Natural killer cell treated with Interleukin-12 subunit alpha and Interleukin-12 subunit beta and Interleukin-15 and Interleukin-18, amount 100 ng/mL, for 72 hours (primary cell): ENCODE measurements at places on chromosomes 12 and 14. TPM values are rescaled to one million over a fixed set of nuclear protein-coding genes. Genes with fewer than 3 reads are reported as not detected.

DNA sequence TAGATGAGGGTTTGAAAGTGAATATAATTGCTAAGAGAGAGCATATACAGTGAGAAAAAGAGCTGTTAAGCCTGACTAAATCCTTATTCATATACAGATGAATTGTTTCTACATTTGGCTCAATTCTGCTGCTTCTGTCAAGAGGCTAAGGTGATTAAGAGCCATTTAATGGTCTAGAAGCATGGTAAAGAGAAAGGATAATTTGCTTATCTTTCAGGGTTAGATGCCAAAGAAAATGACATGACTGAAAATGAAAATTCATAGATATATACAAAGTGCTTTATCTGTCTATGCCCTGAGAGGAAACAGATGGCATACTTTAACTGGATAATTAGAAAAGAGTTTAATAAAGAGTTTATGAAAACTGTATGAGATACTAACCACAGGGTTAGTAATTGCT, 834.9 kb downstream of the SLC6A15 start:
- no peak for DNase-seq

DNA sequence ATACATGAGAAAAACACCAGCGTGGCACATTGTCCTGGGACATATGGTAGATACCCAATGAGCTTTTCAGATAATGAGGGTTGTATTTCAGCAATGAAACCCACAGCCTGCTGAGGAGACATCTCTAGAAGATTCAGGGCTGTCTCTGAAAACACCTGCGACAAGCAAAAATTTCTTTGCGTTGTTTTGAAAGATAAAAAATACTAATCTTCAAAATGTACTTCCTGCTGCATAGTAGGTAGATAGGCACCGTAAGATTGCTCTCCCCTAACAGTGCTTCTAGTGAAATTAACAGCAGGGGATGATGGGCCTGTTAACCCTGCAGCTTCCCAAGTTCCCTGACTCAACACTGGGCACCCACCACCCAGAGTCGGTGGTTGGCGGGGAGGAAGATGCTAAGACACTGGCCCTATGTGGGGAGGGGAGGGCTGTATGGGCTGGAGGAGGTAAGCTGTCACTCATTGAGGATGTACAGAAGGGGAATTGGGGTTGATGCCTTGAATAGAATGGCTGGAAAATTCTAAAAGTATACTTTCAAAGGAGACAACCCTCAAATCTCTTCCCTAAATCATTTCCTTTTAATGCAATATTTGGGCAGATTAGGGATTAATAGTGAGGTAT, 20.0 kb downstream of the ZFP36L1 start:
- DNase-seq = no peak

DNA sequence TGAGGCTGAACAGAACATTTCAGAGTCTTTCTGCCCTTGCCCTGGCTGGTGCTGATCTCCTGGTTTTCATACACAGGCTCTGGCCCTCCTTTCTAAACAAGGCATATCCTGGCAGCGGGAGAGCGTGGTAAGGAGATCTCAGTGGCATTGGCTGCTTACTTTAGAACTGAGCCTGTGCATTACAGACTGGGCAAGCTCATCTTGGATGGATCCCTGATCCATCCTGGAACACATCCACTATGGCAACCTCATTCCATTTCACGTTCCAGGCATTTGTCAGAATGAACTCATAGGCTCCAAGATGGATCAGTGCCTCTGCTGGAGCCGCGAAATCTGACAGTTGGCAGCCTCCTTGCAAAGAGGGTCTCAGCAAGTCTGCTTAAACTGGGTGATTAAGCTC, 224.5 kb upstream of the PELI2 start:
- no peak for DNase-seq

- no peak for DNase-seq
Measured at GRCh38 chr14:93787465-93788292, 606 bp downstream of the PRIMA1 start.

DNA sequence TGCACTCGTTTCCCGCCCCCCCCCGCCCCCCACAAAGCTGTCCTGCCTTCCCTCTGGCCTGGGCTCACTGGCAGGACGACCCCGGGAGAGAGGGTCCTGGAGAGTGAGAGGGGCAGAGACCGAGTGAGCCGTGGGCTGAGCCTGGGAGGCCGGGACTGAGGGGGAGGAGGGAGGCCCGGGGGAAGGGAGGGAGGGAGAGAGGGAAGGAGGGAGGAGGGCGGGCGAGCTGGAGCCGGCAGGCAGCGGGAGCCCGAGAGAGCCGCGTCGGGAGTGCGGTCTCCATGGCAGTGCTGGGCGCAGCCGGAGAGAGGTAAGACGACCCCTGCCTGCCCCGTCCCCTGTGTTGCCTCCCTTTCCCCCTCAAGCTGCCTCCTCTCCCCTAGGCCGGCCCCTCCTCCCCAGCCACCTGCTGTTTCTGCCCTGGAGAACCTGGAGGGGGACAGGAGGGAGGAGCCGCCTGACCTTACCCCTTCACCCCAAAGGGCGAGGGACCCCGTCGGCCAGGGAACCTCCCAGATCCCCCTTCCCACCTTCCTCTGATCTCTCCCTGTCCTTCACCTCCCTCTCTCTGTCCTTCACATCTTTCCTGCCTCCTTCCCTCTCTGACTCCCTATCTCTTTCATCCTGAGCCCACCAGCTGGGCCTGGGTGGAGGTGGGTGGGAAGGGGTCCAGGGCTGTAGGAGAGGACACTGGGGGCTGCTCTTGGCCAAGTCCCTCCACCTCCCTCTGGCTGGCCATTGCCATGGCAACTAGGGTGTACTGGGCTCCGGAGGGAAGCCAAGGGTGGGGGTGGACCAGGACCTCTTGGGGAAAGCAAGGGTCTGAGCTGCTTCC, at the start of gene GPR162:
Gene GPR162 (plus strand): TSS at position 231 of the 835 bp plus-strand sequence. CDS start 2,078 bp downstream, outside the sequence.
- DNase-seq = no peak

DNA sequence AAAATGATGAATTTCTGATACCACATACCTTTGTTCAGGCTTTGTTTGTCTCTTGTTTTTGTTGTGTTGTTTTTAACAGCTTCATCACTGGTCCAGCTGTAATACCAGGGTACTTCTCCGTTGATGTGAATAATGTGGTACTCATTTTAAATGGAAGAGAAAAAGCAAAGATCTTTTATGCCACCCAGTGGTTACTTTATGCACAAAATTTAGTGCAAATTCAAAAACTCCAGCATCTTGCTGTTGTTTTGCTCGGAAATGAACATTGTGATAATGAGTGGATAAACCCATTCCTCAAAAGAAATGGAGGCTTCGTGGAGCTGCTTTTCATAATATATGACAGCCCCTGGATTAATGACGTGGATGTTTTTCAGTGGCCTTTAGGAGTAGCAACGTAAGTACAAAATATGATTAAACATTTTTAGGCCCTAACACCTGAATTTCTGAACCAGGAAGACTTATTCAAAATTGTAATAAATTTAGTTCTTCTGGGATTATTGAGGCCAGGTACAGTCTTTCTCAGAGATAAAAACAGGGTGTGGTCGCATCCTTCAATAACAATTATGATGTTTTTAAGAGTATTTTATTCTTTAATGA, 22.4 kb downstream of the RXYLT1 start:
- no peak for DNase-seq

- DNase-seq = no peak
Measured at GRCh38 chr12:117878605-117879004, 90.2 kb downstream of the KSR2 start.

- DNase-seq = no peak
Measured at GRCh38 chr12:59452746-59453145, 143.1 kb upstream of the SLC16A7 start.

GRCh38 chr14:51926449-51926848, 62.9 kb upstream of the RTRAF start:
- DNase-seq = no peak

GRCh38 chr12:107983756-107984472, 145.2 kb upstream of the WSCD2 start:
- no peak for DNase-seq

DNA sequence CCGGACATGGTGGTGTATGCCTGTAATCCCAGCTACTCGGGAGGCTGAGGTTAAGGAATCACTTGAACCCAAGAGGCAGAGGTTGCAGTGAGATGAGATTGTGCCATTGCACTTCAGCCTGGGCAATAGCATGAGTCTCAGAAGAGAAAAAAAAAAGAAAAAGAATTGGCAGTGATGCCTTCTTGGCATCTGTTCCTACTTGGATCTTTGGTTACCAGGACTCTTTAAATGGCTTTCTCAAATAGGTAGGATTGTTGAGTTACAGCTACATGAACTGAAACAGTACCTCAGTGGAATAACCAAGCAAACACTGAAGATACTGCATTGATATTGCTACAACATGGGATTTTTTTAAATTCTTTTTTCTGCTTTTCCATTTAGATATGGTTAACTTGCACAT, 136.8 kb downstream of the SAMD4A start:
- no peak for DNase-seq

SPATA7 gene
- 3.1 TPM for total RNA-seq

LHX5 gene
- not detected for total RNA-seq

LIN7A gene
- total RNA-seq = 0.75 TPM

A2M gene
- total RNA-seq = 0.59 TPM

STAC3 gene
- 6.1 TPM for total RNA-seq
